ENCODE measurements at places on chromosomes 12 and 14.

GRCh38 chr12:5650281-5650680, 218.4 kb downstream of the NTF3 start:
- no peak for DNase-seq

GRCh38 chr14:99511421-99512109, 30.4 kb downstream of the CCNK start:
- no peak for DNase-seq

GRCh38 chr14:75406856-75407255, 21.0 kb upstream of the JDP2 start:
- no peak for DNase-seq

GRCh38 chr12:49404956-49405355, 37.7 kb downstream of the SPATS2 start:
- no peak for DNase-seq

DNA sequence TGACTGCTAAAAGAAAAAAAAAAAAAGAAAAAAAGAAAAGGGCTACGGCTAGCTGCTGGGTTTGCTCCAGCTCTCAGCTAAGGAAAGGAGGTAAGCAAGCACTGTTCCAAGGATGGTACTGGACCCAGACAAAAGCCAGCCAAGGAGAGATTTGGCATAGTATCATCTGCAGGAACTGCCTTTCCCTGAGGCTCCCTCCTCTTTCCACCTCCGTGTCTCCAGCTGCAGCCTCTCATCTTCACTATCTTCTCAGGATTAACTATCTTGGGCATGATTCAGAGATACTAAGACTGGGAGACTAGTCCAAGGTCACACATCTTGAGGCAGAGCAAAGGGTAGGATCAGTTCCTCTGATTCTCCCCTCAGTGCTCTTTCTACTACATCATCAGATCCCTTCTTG, 6.0 kb downstream of the KITLG start:
- DNase-seq = no peak

- peak; percentile 43 for DNase-seq
Observed at GRCh38 chr12:110743571-110744093, 941 bp upstream of the PPP1CC start.

DNA sequence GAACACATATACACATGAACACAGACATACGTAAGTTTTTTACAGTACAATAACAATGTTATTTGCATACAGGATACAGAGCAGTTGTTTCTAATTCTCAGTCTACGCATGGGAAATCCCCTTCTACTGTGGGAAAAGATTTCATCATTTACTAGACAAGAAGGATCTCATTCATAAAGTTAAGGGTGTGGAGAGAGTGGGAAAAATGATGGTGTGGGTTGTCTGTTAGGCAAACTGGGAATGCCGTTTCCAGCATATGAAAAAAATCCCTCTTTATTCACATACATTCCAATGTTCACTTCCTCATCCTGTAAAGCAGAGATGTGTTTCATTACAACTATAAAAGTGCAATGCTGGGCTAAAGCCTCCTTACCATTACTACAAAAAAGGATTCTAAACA, 120.9 kb downstream of the SINHCAF start:
- no peak for DNase-seq

DNA sequence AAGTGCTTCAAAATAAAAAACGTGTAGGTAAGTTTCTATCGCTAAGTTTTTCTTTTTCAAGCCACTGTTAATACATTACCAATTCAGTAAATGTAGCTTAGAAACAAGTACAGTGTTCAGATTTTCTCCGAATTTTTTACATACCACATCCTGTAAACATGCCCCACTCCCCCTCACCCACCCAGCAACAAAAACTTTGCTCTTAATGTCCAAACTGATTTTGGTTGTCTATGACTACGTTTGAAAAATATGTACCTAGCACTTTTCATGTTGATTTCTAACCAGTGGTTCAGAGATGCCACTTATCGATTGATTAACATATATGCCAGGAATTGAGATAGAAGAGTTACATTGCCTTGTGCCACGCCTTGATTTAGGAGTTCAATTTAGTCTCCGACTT, 663 bp upstream of the LIN7A start:
- DNase-seq = no peak

DNA sequence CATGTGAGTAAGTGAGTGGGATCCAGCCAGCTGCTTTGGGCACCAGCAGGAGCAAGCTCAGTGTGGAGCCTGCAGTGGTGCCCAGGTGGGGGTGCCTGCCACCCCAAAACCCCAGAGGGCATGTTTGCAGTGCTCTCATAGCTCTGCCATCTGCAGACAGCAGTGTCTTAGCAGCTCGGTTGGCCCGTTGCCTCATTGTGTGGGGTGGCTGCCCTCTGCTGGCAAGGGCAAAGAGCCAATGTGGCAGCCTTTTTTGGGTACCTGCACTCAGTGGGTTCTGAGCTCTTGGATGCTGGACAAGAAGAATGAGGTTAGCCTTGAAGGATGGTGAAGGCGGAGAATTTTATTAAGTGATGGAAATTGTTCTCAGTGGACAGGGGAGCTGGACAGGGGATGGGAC, 52.3 kb downstream of the NEUROD4 start:
- no peak for DNase-seq

DNA sequence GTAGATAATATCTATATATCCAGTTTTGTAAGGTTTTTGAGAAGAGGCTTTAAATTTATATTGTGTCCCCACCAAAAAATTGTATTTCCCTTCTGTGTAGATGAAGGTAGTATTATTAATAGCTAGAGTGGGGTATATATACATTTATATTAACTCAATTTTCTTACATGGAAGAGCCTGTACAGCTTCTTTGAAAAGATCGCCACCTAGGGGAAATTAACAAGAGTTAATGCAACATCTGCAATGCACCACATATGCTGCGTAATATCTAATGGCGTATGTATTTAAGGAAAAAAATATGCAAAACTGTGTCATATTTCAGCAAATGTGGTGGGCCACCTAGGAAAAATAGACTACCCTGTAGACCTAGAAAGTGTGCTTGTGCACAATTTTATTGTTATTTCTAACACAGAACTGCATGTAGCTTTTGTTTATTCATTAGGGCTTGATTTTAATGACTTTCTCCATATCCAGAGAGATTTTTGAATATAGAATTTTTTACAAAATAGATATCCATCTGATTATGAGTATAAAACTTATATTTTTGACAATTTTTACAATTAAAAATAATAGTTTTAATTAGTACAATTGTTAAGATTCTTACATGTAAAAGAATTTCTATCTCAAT, 14.0 kb downstream of the CCER1 start:
- DNase-seq = no peak

GRCh38 chr14:22836301-22837113, at the start of gene MMP14:
MMP14 (plus strand) TSS chr14:22836585; CDS start chr14:22836818, 233 bp downstream.
- DNase-seq = peak; percentile 86

DNA sequence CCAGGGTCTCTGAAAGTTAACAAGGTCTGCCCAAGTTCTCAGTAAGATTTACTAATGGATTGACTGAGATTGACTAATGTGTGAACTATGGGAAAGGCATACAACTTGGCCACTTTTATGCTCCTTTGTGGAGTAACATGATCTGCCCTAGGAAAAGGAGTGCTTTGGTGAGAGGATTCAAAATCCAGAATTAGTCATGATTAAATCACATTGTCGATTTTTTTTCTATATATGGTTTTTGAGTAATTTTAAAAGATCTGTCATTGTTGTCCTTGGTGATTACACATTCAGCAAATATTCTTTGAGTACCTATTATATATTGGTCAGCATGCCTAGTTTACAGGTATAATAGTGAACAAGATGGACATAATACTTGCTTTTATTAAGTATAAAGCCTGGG, 147.7 kb upstream of the SYT10 start:
- DNase-seq = no peak

GRCh38 chr14:83196236-83196635, 1662.6 kb upstream of the SEL1L start:
- no peak for DNase-seq

DNA sequence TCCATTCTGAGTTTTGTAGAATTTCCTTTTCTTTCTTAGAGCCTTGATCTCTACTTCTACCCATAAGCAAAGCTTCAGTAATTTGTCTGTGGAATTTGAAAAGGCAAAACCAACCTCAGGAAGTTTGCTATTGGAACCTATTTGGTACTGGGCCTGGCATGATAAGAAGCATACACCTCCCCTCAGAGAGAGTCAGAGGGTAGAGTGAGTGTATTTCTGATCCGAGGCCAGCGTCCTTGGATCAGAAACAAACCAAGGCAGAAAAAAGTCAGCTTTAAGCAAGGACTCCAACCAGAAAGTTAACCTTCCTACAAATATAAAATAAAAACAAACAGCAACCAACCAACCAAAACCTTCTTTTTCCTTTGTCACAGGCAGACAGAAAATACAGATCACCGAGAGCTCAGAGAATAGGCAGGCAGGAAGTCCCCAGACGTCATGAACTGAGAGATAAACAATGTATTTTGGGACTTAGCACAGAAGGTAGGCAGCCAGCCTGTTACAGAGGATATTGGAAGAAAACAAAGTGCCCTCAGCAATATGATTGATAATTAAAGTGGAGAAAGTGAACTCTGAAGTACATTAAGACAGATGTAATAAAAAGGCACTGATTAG, 141.5 kb downstream of the NEDD1 start:
- DNase-seq = no peak

All from HuH-7.5 (cell line).